Glutamatergic neuron (in vitro differentiated cells): ENCODE measurements at places on chromosomes 6 and 20.

DNA sequence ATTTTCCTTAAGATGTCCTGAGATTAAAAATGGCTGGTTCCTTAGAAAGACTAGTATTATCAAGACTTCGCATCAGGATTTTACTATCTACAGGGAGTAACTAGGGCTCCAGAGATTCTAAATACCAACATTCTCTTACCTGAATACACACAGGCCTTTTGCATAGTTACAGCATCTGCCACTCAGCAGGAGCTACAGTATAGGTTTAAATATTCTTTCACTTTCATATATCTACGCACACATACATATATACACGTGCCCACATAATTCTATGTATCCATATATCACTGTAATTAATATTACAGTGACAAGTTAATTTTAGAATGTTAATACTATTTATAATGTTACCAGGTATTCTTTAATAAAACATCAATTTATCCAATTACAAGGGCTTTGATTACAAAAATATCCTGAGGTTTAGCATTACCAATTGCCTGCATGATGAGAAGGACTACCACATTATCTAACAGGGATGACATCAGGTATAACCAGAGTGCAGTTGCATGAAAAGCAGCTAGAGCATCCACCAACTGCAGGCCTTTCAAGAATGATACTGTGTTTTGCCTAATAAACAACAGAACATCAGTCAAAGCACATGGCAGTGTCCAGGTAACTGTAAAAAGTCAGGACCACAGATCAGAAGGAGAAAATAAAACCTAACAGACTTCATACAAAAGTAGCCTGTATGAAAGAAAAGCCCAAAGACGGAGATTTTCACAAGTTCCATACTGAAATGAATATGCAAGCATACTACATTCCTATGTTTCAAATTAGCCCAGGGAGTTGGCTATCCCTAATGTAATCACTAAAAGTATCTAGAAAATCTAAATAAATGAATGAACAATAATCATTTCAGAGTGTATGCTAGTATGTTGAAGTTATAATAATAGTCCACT lies 268.7 kb downstream of the PTPRK start:
- H3K27ac ChIP-seq, result no peak overlapping the region
- H3K4me1 ChIP-seq, result no peaks in the 10 kb centered on the region
- H3K27me3 ChIP-seq, result peaks cover 2% of the 10 kb centered on the region
- no peaks in the 10 kb centered on the region for H3K36me3 ChIP-seq
- no peak overlapping the region for H3K4me3 ChIP-seq

- peaks cover 1% of the 10 kb centered on the region for H3K27me3 ChIP-seq
- DNase-seq, result no peak
- no peaks in the 10 kb centered on the region for H3K36me3 ChIP-seq
- no peaks in the 10 kb centered on the region for H3K4me1 ChIP-seq
- H3K4me3 ChIP-seq, result no peak overlapping the region
These were observed 8.2 kb downstream of the ATRN start for GRCh38 chr20:3479025-3479424.

GRCh38 chr6:33108307-33108706 lies 32.5 kb downstream of the HLA-DPB1 start:
- peak overlapping the region; percentile 89 for H3K27ac ChIP-seq
- peaks cover 14% of the 10 kb centered on the region for H3K4me1 ChIP-seq
- peak overlapping the region; percentile 8 for H3K4me3 ChIP-seq
- peak; percentile 27 for DNase-seq
- H3K36me3 ChIP-seq, result no peaks in the 10 kb centered on the region
- H3K27me3 ChIP-seq, result peaks cover 6% of the 10 kb centered on the region

DNA sequence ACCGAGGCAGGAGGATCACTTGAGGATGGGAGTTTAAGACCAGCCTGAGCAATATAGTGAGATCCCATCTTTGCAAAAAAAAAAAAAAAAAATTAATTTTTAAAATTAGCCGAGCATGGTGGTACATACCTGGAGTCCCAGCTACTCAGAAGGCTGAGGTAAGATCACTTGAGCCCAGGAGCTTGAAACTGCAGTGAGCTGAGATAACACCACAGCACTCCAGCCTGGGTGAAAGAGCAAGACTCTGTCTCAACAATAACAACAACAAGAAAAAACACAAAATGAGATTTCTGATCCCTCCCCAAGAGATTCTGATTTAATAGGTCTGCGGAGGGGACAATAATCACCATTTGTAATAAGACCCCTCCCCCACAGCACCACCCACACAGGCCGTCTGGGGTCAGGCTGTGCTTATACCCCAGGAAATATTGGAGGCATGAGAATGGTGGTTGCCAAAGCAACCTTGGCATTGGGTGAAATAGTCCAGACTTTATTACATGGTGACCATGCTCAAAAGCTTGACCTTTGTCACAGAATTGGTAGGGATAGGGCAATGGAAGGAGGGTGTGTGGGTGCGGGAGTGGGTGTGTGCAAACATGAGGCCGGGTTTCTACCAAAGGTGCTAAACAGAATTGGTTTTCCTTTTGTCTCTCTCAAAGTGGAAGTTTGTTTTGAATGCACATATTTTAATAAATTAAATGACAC lies 24.4 kb upstream of the ADTRP start:
- no peaks in the 10 kb centered on the region for H3K27me3 ChIP-seq
- H3K36me3 ChIP-seq, result no peaks in the 10 kb centered on the region
- H3K27ac ChIP-seq, result no peak overlapping the region
- no peak overlapping the region for H3K4me3 ChIP-seq
- no peak for DNase-seq

- H3K27ac ChIP-seq, result no peak overlapping the region
- DNase-seq, result no peak
- H3K36me3 ChIP-seq, result no peaks in the 10 kb centered on the region
- no peak overlapping the region for H3K4me3 ChIP-seq
- no peaks in the 10 kb centered on the region for H3K27me3 ChIP-seq
These were observed 189.4 kb upstream of the RNF217 start for GRCh38 chr6:124772733-124773319.
